ENCODE measurements at places on chromosomes 5 and 9.

DNA sequence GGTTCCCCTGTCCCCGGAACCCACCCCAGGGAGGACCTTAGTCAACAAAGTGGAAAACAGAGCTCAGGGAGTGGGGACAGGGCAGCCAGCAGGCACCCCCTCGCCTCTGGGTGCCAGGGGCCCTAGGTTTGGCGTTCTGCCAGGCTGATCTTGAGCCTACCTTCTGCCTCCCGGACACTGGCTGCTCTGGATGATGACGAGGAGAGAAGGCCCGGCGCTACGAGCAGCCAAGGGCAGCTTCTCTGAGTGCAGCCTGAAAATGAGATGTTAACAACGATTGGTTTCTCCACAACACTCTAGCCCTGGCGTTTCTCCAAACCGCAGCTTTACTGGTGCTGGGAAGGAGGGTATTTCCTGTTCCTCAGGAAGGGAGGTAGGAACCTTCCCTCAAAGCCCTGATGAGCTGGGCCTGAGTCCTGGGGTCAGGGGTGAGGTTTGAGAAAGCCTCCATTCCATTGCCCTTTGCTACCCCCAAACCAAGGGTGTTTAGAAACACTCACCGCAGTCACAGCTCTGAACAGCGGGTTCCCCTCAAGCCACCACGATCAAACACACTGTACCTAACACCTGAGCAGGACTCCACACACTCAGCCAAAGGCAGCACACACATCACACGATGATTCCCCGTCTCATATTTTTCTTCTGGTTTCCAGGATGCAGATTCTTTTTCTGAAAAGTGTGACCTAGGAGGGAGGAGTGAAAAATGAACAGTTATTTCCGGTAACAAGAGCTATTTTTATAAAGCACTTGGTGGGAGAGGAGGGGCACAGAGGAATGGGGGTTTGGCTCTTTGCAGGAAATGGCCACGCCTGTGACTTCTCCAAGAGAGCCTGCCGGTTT, at the start of gene STING1:
Gene STING1, minus strand, starts transcription at position 709 of the 840 bp plus-strand sequence. CDS start 1,054 bp downstream, outside the sequence.
- peak; percentile 72 for DNase-seq

GRCh38 chr9:120689860-120690259, 24.4 kb downstream of the MEGF9 start:
- DNase-seq, result peak; percentile 97

DNA sequence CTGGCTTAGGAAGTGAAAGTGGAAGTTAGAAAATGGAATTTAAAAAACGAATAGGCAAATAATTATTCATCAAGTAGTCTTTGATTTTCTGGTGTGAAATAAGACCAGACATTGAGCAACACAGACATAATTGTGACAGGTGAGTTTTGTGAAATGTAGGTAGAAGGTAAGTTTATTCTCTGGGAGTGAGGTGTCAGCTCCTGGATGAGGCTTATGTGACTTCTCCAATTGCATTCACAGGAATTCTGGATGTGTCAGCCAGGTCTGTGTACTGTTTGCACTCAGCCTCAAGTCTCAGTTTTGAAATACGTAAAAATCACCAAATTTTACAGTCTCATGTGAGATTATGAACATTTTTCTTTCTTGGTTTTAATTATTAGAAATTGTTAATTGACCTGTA, 537.6 kb downstream of the CETN3 start:
- DNase-seq, result no peak

GRCh38 chr5:72123764-72124376, 16.6 kb downstream of the MAP1B start:
- peak; percentile 81 for DNase-seq

DNA sequence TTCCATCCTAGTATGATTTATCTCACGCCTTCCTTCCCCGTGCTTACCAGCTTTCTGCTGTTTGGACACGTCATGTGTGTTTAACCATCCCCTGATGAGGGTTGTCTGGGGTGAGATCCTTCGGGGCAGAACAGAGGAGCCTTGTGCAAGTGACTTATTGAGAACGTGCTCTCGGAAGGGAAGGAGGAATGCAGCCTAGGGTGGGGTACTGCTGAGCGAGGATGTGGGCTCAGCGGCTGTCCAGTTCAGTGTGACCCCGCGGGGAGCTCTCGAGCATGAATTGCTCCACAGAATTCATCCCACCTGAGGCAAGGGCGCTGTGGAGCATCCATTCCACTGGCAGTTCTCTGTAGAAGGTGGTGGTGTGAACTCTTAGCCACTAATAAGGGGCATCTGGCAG, 4.0 kb downstream of the MYOZ3 start:
- DNase-seq, result peak; percentile 63

DNA sequence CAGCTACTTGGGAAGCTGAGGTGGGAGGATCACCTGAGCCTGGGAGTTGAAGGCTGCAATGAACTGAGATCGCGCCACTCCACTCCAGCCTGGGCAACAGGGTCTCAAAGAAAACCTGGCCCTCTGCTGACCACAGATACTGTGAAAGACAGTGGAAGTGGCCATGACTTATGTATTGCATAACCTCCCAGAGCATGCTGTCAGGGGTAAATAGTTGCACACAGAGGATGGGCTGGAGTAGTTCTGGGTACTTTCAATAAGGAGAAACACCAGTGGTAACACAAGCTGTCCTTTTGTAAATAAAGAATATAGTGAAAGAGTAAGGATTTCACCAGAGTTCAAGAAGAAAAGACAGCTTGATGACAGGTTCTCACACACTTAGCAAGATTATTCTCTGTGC, 1.8 kb downstream of the ACER2 start:
- no peak for DNase-seq

- no peak for DNase-seq
Measured at GRCh38 chr9:77604316-77604715, 43.8 kb downstream of the GNA14 start.

- DNase-seq, result no peak
Measured at GRCh38 chr9:34982361-34982760, 7.2 kb upstream of the DNAJB5 start.

DNA sequence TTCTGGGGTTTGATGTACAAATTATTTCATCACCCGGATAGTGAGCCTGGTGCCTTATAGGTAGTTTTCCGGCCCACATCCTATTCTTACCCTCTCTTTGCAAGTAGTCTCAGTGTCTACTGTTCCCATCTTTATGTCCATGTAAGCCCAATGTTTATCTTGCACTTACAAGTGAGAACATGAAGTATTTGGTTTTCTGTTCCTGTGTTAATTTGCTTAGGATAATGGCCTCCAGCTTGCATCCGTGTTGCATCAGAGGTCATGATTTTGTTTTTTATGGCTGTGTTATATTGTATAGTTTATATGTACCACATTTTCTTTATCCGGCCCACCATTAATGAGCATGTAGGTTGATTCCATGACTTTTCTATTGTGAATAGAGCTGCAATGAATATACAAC, 136.5 kb downstream of the PRR16 start:
- DNase-seq, result peak; percentile 32

- peak; percentile 93 for DNase-seq
Measured at GRCh38 chr9:9612270-9612669, 1000.5 kb downstream of the PTPRD start.

- peak; percentile 40 for DNase-seq
Measured at GRCh38 chr5:73321757-73322436, 126.7 kb downstream of the FOXD1 start.

- DNase-seq, result no peak
Measured at GRCh38 chr9:125447202-125447802, 185.7 kb downstream of the GAPVD1 start.

- DNase-seq, result peak; percentile 54
Measured at GRCh38 chr9:118023644-118024043, 319.4 kb downstream of the TLR4 start.

DNA sequence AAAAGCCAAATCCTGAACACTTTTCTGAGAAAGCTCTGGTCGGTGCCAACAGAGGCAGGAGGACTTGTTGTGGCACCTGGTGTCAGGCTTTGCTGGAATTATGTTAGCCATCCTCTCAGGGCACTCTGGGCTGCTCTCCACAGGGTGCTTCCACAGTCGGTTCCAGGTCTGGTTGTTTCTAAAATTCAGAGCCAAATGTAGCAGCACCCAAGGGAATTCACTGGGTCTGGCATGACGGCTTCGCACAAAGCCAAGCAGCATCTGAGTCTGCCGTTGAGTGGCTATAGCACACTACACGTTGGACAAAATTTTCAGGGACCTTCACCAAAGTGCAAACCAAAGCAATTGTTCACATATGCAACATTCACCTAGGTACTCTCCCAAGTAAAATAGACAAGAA, 110.2 kb downstream of the PJA2 start:
- peak; percentile 27 for DNase-seq

GRCh38 chr5:176781638-176782570, 28.5 kb upstream of the UNC5A start:
- DNase-seq, result peak; percentile 69

DNA sequence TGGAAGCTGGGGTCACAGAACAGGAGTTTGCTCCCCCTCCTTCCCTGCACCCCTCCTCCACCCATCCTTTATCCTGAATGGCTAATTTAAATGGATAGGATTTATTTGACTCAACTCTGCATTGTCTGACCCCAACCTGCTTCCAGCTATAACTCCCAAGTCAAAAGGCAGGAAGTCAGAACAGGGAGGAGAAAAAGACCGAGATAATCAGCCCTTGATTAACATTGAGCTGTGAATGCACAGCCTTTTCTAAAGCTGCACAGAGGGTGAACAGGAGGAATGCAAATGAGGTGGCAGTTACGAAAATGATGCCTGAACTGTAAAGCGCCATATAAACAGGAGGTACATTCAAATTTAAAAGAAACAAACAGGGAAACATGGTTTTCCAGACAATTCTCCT, 152.8 kb downstream of the SPOCK1 start:
- peak; percentile 24 for DNase-seq

DNA sequence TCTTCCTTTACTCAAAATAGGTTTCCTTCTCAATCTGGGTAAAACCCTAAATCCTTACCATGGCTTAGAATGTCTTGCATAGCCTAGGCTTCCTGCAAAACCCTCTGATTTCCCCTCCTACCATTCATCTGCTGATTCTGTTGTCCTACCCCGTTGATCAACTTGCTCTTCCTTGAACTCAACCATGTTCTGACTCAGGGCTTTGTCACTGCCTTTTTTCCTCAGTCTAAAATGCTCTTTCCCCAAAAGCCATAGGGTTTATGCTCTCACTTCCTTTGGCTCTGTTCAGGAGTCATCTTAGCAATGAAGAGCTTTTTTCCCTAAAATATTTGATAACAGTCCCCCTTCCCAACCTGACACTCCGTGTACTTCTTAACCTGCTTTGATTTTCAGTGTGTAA, 79.4 kb upstream of the IZUMO3 start:
- no peak for DNase-seq

DNA sequence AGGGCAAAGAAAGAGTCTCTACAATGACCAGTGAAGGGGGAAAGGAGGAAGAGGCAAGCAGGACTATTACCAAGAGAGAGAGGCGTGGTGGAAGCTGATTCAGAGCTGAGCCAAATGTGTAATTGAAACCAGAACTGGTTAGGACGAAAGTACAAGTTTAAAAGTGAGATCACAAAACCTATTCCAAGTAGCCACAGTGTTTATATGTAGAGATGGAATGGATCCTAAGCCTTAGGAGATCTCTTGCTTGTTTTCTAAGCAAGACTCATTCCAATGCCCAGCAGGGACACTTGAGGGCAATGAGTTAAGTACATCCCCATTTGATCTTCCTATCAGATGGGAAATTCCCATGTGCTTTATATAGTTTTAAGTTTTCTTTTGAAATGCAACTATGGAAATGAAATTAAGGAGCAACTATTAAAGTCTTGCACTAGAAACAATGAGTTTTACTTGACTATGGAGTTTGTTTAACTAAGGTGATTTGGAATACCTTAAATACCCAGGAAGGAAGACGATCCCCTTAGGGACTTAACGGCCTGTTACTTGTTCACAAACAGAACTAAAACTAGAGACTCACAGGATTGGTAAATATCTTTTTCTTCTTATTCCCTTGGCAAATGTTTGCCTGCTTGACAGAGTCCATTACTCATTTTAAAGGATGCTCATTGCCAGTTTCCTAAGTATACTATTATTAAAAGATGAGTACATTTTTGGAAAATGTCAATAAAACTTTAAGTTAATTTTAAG, 51.1 kb upstream of the SNX2 start:
- peak; percentile 14 for DNase-seq

- DNase-seq, result no peak
Measured at GRCh38 chr5:59008816-59009473, 426.1 kb downstream of the RAB3C start.

DNA sequence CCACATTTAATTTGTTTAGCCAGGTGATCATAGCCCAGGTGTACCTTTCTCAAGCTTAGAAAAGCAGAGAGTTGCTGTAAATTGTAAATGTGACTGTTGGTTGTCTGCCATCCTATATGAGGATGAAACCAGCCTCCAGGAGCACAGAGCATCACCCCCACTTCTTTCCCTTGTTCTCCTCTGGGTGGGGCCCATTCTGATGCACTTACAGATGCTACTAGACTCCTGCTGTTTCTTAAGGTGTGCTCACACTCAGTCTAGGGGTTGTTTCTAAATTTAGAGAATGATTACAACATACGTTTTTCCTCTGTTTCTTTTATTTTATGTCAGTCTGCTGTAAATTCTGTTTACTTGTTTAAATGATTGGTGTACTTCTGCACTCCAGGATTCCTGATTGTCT, 10.5 kb downstream of the PTCD2 start:
- DNase-seq, result no peak

- DNase-seq, result no peak
Measured at GRCh38 chr5:17238521-17239041, 21.1 kb downstream of the BASP1 start.

- no peak for DNase-seq
Measured at GRCh38 chr9:112731971-112732370, 14.1 kb upstream of the INIP start.

GRCh38 chr5:132203464-132203818, 24.2 kb downstream of the P4HA2 start:
- no peak for DNase-seq

- peak; percentile 81 for DNase-seq
Measured at GRCh38 chr5:172943283-172943841, 15.9 kb upstream of the RPL26L1 start.

DNA sequence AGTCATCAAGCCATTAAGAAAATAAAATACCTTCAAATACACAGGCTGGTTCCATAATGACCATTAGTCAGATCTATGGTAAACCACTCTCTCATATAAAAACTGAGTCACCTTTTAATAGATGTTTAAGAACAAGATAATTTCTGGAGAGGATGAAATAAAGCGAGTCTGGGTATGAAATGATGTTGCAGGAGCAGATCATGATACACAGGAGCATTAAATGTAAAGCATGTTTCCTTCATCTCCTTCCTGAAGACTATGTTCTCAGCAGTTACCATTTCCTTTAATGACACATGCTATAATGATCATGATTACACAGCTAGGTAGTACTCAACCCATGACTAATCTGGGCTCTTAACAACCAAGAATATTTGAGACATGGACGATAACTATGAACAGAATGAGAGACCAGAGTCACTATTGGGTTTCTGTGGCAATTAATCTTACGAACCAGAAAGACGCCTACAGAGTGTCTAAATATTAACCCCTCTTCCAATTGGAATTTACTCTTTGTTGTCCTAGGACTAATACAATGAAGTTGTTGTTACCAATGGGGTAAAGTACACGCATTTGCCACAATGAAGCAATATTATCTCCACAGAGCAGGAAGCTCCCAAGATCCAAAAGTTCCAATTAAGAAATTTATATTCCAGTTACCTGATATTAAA, 105.6 kb downstream of the NR6A1 start:
- DNase-seq, result peak; percentile 29
